ENCODE measurements at places on chromosomes 2 and 18. TPM values are rescaled to one million over a fixed set of nuclear protein-coding genes. Genes with fewer than 3 reads are reported as not detected.

Gene TNS1
- total RNA-seq: 74.4 TPM

Gene EMILIN2
- 26.5 TPM for total RNA-seq

Gene CNPPD1
- 20.1 TPM for total RNA-seq

Gene CLEC4F
- total RNA-seq: not detected

Gene GAREM2
- total RNA-seq: 0.65 TPM

Gene NTSR2
- not detected for total RNA-seq
